ENCODE measurements at places on chromosomes 6 and 20.

- no peak for DNase-seq
Measured at GRCh38 chr6:25962149-25963127, at the start of gene TRIM38. Gene TRIM38, plus strand, starts transcription at chr6:25962802. Its CDS starts 3,721 bp downstream, at chr6:25966523.

DNA sequence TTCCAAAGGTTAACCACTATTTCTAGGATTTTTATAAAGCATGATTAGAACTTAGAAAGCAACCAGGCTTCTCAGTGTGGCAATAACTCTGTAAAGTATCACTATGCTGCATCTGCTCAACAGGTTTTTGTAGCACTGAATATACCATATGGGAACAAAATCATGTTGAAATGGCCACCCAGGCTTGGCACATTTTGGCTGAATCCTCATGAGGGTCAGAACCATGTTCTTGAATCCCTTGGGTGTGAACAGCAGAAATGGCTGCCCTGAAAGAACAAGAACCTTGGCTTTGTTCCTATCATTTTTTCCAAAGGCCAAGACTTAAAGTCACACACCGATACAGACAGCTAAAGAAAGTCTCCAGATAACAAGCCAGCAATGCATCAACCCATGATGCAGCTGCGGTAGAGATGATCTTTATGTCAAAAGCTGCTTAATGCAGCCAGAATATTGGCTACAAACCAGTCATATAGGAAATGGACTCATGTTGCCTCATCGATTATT lies 283.0 kb upstream of the NOX3 start:
- no peak for DNase-seq

DNA sequence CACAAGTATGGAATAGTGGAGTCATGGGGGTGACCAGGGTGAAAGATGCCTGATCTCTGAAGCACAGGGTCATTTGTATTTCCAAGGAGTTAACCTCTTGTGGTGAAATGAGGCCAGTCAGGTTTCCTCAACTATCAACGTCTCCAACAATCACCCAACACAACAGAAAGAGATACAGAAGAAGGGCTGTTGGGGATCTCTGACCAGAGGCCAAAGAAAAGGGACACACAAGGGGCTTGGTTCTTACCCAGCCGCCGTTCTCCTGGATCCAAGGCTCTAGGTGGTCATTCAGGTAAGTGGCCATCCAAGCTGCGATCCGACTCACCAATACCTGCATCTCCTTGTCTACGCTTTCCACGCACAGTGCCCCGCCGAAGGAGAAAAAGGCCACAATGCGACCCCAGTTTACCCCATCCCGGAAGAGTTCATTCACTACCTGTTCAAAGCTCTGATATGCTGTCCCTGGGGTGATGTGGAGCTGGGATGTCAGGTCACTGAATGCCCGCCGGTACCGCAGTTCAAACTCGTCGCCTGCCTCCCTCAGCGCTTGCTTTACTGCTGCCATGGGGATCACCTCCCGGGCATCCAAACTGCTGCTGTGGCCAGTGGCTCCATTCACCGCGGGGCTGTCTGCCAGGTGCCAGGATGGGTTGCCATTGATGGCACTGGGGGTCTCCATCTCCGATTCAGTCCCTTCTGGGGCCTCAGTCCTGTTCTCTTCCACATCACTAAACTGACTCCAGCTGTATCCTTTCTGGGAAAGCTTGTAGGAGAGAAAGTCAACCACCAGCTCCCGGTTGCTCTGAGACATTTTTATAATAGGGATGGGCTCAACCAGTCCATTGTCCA lies 1.0 kb downstream of the BCL2L1 start:
- no peak for DNase-seq

GRCh38 chr20:36917943-36918342 lies 33.6 kb downstream of the SAMHD1 start:
- DNase-seq, result no peak

GRCh38 chr6:41162687-41163418 lies at the start of gene TREM2:
Gene TREM2, minus strand, starts transcription at chr6:41163116. Its CDS starts 34 bp downstream, at chr6:41163082.
- DNase-seq, result no peak

GRCh38 chr6:170153436-170154319 lies 137.2 kb downstream of the DLL1 start:
- DNase-seq, result no peak

DNA sequence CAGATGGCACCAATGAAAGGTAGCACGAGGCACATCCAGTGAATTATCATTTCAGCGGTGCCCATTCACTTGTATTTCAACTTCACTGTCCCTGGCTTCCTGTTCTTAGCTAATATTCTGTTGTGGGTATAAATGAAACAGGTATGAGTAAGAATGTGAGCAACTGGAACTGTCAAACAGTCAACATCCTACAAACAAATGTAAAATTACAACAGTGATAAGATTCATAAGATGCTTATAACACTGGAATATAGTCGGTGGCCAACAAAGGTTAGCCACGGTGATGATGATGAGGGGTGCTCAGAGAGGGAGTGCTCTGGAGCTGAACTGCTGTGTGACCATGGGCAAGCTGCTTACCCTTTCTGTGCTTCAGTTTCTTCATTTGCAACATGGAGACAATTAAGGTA lies 74.9 kb upstream of the TOX2 start:
- DNase-seq, result no peak

DNA sequence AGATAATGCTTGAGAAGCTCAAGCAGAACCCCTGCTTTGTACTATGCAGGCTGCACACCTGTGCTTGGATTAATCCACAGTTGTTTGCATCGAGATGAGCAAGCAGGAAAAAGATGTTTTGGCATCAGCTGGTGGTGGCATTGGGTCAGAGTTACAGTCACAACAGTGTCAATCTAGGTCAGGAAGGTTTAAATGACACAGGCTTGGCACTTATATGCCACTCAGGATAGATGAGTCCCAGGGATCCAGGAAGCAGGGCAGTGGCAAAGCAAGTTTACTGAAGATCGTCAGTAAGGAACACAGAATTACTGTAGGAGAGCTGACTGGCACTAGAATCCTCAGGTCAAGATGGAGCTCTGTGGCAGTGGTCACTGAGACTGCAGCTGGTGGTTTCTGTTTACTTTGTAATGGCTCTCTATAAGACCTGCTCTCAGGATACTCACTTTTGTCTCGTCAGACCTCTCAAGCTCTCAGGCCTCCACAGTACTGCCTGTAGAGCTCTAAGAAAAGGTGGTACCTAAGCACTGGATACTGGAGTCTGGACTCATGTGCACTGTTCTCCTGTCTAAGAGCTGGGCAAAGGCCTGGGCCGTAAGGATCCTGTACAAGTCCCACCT lies 110.1 kb upstream of the HS3ST5 start:
- no peak for DNase-seq

DNA sequence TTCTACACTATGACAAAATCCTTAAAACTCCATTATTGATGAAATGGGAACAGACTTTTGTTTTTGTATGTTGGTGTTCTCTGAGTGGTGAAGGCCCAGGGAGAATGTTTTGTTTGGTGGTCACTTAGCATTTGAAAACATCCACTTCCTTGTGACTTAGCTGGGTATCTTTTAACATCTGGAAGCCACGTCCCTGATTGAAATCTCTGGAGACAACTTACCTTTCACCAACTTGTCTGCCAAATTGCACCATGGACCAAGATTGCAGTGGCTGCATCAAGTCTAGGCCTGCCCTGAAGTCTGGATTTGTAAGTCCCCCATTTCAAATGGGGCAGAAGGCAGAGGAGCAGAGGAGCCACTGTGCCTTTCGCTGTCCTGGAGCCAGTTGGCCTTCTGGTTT lies 534 bp upstream of the EFCAB8 start:
- no peak for DNase-seq

Measured in NCI-H2081 treated with DMSO at 0.1 percent for 48 hours (cell line).